Neural crest cell (in vitro differentiated cells): ENCODE measurements at places on chromosomes 6 and 20. TPM values are rescaled to one million over a fixed set of nuclear protein-coding genes. Genes with fewer than 3 reads are reported as not detected.

DNA sequence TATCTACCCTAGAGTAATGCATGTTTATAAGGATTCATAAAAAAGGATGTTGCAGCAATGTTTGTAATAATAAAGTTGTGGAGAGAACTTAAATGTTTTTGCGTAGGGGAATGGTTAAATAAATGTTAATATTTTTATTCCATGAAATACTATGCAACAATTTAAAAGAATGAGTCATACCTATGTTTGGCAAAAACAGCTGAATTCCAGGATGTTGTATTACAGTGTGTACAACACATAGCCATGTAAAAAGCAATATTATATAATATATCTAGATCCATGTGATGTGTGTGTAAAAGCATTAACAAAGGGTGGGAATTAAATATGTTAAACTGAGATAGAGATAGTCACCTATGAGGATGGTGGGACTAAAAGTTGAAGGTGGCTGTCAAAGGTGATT lies 21.1 kb upstream of the PKIB start:
- no peak overlapping the region for H3K4me3 ChIP-seq
- H3K36me3 ChIP-seq: peaks cover 43% of the 10 kb centered on the region
- H3K27me3 ChIP-seq: no peaks in the 10 kb centered on the region
- DNase-seq: no peak
- no peak overlapping the region for H3K27ac ChIP-seq
- H3K4me1 ChIP-seq: no peaks in the 10 kb centered on the region

ARHGAP18 gene
- total RNA-seq: 3.4 and 3.6 TPM in 2 replicates

GRCh38 chr20:62887152-62887859 lies 25.7 kb upstream of the TCFL5 start:
- peaks cover 23% of the 10 kb centered on the region for H3K36me3 ChIP-seq
- no peaks in the 10 kb centered on the region for H3K4me1 ChIP-seq
- DNase-seq: no peak
- H3K27ac ChIP-seq: no peak overlapping the region

- DNase-seq: no peak
- peaks cover 12% of the 10 kb centered on the region for H3K4me1 ChIP-seq
- H3K27me3 ChIP-seq: peaks cover 8% of the 10 kb centered on the region
- H3K4me3 ChIP-seq: no peak overlapping the region
- no peak overlapping the region for H3K27ac ChIP-seq
Observed at GRCh38 chr6:168457653-168457934, 16.6 kb downstream of the SMOC2 start.

TP53INP2 gene
- 17.1 and 17.2 TPM in 2 replicates for total RNA-seq

DNA sequence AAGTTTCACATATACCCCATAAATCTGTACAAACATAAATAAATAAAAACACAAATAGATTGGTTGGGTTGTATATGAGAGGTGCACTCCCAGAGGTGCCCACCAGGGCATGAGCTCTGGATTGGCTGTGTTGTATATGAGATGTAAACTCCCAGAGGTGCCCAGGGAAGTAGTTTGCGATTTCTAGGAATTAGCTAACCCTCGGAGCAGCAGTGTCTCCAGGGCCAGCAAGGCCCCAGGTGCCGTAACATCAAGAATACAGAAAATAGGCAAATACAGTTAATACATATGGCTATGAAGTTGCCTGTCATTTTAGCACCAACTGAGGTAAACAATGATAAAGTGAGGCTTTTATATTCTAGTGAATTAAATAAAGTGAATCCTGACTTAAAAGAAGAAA lies 5.4 kb upstream of the GINM1 start:
- H3K27me3 ChIP-seq: peaks cover 62% of the 10 kb centered on the region
- no peak overlapping the region for H3K27ac ChIP-seq
- no peaks in the 10 kb centered on the region for H3K36me3 ChIP-seq

DEFB132 gene
- total RNA-seq: not detected in 2 replicates

DNA sequence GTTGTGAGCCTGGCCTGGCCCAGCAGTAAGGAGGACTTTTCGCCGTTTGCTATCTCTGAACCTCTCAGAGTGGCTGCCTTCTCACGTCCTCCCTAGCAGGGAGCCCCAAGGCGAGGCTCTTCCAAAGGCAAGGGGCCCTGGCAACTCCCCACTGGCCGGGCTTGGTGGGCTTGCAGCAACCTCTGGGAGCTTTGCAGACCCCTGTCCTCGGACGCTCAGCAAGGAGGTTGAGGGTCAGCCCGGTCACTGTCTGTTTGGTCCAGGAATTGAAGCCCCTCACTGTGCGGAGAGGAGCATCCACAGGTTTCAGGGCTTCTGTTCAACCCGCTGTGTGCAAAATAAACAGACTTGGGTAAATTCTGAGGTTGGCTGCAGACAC lies 28.2 kb upstream of the TBXT start:
- peaks cover 22% of the 10 kb centered on the region for H3K4me1 ChIP-seq
- DNase-seq: no peak
- H3K27ac ChIP-seq: no peak overlapping the region
- H3K27me3 ChIP-seq: peaks cover 10% of the 10 kb centered on the region
- no peak overlapping the region for H3K4me3 ChIP-seq

DNA sequence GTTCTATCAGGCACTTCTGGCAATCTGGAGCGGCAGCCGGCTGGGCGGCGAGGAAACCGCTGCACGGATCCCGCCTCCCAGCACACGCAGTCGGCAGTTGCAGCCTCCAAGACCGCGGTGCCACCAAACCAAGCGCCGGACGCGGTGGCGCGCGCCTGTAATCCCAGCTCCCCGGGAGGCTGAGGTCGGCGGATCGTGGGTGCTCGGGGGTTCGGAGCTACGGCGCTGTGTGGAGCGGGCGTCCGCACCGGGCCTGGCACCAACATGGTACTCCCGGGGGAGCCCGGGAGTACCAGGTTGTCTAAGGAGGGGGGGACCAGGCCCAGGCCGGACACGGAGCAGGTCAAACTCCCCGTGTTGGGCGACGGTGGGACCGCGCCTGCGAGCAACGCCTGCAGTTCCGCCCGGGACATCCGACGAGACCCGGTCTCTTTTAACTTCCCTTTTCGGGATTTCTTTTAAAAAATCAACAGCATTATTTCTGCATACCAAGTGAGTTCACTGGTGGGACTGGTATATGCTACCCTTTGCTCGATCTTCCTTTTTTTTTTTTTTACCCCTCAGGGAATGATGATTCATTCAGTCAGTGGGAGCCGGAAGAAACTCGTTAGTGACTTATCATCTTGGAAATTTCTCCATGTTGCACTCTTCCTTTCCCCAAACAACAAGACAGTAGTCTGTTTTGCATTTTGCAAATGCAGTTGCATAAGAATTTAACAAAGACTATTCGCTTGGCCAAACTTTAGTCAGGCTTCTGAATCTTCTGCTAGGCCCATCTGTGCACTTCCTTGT lies 27.6 kb downstream of the ZNF311 start:
- H3K36me3 ChIP-seq: peaks cover 5% of the 10 kb centered on the region
- peak overlapping the region; percentile 81 for H3K4me3 ChIP-seq
- no peak for DNase-seq
- no peak overlapping the region for H3K27ac ChIP-seq
- H3K27me3 ChIP-seq: peaks cover 58% of the 10 kb centered on the region
- peaks cover 27% of the 10 kb centered on the region for H3K4me1 ChIP-seq

GRCh38 chr6:3410385-3411360 lies 46.2 kb downstream of the SLC22A23 start:
- peaks cover 29% of the 10 kb centered on the region for H3K4me1 ChIP-seq
- no peaks in the 10 kb centered on the region for H3K27me3 ChIP-seq
- H3K36me3 ChIP-seq: peaks cover 8% of the 10 kb centered on the region
- H3K4me3 ChIP-seq: no peak overlapping the region

DNA sequence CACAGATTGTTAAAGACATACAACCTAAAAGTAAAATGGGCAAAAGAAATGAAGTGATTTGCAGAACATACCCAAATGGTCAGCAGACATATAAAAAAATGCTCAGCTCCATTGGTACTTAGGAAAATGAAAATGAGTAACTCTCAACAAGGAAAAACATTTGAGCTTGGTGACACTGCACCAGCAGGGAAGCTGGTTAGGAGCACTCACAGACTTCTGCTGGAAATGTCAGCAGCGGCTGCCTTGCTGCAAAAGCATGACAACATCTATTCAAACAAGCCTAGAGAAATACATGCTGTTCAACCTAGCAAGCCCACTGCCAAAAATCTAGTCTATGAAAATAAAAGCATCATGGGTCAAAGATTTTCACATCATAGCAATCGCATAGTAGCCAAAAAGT lies 99.0 kb upstream of the FOXQ1 start:
- no peak overlapping the region for H3K4me3 ChIP-seq
- H3K27me3 ChIP-seq: no peaks in the 10 kb centered on the region
- no peak for DNase-seq
- H3K36me3 ChIP-seq: no peaks in the 10 kb centered on the region
- H3K4me1 ChIP-seq: no peaks in the 10 kb centered on the region
- H3K27ac ChIP-seq: no peak overlapping the region

LRP11 gene
- total RNA-seq: 29.0 and 29.8 TPM in 2 replicates

OXT gene
- total RNA-seq: not detected in 2 replicates

GRCh38 chr20:9068841-9069663 lies at the start of gene PLCB4:
Gene PLCB4 (plus strand): TSS chr20:9069087. CDS start chr20:9307815, 238,728 bp downstream.
- H3K4me1 ChIP-seq: peaks cover 54% of the 10 kb centered on the region
- H3K4me3 ChIP-seq: peak within 1 kb of the TSS; percentile 96
- no peaks in the 10 kb centered on the region for H3K27me3 ChIP-seq
- H3K27ac ChIP-seq: peak within 1 kb of the TSS; percentile 85
- H3K36me3 ChIP-seq: no peaks in the 10 kb centered on the region
- DNase-seq: peak; percentile 45

- H3K36me3 ChIP-seq: peaks cover 13% of the 10 kb centered on the region
- H3K4me1 ChIP-seq: peaks cover 17% of the 10 kb centered on the region
- H3K27ac ChIP-seq: peak overlapping the region; percentile 67
- DNase-seq: peak; percentile 60
Observed at GRCh38 chr20:3753098-3753497, 14.5 kb downstream of the ADISSP start.

DNA sequence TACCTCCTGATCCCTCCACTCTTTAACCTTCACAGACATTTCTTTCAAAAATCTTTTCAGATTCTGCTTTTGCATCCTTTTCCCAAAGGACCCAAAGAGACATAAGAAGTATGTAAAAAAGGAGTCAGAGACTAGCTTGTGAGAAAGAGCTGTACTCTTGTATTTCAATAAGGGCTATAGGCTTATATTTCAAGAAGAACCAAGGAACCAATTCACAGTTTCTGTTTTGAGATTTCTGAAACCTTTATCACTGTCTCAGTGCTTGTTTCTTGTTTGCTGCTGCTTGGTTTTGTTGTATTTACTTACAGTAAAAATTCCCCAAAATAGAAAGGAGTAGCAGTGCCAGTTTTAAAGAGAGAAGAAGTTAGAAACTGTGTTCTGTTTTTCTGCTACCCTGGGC lies 461.6 kb upstream of the ID4 start:
- H3K4me3 ChIP-seq: no peak overlapping the region
- no peak overlapping the region for H3K27ac ChIP-seq
- H3K36me3 ChIP-seq: no peaks in the 10 kb centered on the region
- H3K4me1 ChIP-seq: peaks cover 4% of the 10 kb centered on the region
- DNase-seq: no peak

GRCh38 chr6:112176175-112176574 lies 78.2 kb downstream of the LAMA4 start:
- H3K4me3 ChIP-seq: no peak overlapping the region
- DNase-seq: no peak
- no peak overlapping the region for H3K27ac ChIP-seq
- H3K27me3 ChIP-seq: no peaks in the 10 kb centered on the region
- H3K4me1 ChIP-seq: peaks cover 15% of the 10 kb centered on the region

ATP6V1G2 gene
- total RNA-seq: 3.3 and 5.1 TPM in 2 replicates

CENPW gene
- 69.2 and 71.0 TPM in 2 replicates for total RNA-seq

DNA sequence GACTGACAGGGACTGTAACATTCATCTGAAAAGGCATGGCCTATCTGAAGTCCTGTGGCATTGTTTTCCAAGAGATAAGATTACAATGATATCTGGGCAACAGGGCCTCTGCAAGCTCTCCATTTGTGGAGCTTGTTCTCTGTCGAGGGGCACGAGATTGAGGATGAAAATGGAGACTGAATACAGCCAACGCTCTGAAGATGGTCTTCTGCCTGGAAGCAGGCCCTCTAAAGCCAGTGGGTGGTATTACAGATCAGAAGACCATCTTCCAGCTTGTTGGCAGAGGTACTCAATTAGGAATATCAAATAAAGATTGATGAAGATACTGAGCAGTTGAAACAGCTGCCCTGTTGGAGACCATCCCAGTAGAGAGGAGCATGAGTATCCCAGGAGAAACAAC lies 288.2 kb downstream of the CENPW start:
- no peaks in the 10 kb centered on the region for H3K27me3 ChIP-seq
- H3K27ac ChIP-seq: no peak overlapping the region
- no peaks in the 10 kb centered on the region for H3K4me1 ChIP-seq
- no peak overlapping the region for H3K4me3 ChIP-seq

- peaks cover 2% of the 10 kb centered on the region for H3K27me3 ChIP-seq
- DNase-seq: no peak
- no peaks in the 10 kb centered on the region for H3K36me3 ChIP-seq
- no peak overlapping the region for H3K27ac ChIP-seq
Observed at GRCh38 chr6:114087496-114087895, 116.5 kb upstream of the HDAC2 start.

GRCh38 chr6:7785243-7786035 lies 59.5 kb downstream of the BMP6 start:
- no peak for DNase-seq
- H3K4me1 ChIP-seq: no peaks in the 10 kb centered on the region
- no peaks in the 10 kb centered on the region for H3K36me3 ChIP-seq
- peaks cover 60% of the 10 kb centered on the region for H3K27me3 ChIP-seq
- H3K4me3 ChIP-seq: no peak overlapping the region
- H3K27ac ChIP-seq: no peak overlapping the region

GRCh38 chr20:46920114-46920513 lies 25.5 kb downstream of the EYA2 start:
- no peak overlapping the region for H3K27ac ChIP-seq
- H3K36me3 ChIP-seq: no peaks in the 10 kb centered on the region
- H3K4me1 ChIP-seq: no peaks in the 10 kb centered on the region
- DNase-seq: no peak
- H3K27me3 ChIP-seq: no peaks in the 10 kb centered on the region

GRCh38 chr20:31842471-31843157 lies 2.8 kb downstream of the FOXS1 start:
- peak overlapping the region; percentile 78 for H3K27ac ChIP-seq
- no peaks in the 10 kb centered on the region for H3K36me3 ChIP-seq
- peaks cover 22% of the 10 kb centered on the region for H3K4me1 ChIP-seq
- H3K27me3 ChIP-seq: no peaks in the 10 kb centered on the region
- H3K4me3 ChIP-seq: no peak overlapping the region
- no peak for DNase-seq

DNA sequence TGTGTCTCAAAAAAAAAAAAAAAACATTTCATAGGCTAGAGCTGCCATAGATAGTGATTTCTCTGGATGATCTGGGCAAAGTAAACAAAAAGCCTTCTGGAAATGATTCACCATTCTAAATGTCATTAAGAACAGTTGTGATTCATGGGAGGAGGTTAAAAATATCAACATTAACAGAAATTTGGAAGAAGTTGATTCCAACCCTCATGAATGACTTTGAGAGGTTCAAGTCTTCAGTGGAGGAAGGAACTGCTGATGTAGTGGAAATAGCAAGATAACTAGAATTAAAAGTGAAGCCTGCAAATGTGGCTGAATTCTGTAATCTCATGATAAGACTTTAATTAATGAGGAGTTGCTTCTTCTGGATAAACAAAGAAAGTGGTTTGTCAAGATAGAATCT lies 26.8 kb upstream of the MMP24 start:
- H3K4me1 ChIP-seq: no peaks in the 10 kb centered on the region
- H3K27ac ChIP-seq: no peak overlapping the region
- H3K4me3 ChIP-seq: no peak overlapping the region
- no peak for DNase-seq
